ENCODE measurements at places on chromosomes 7 and 10. TPM values are rescaled to one million over a fixed set of nuclear protein-coding genes. Genes with fewer than 3 reads are reported as not detected.
A peak's percentile ranks its signal among the peaks of the same experiment; 100 is the strongest.

The INA gene
- 0.09 TPM for total RNA-seq

DNA sequence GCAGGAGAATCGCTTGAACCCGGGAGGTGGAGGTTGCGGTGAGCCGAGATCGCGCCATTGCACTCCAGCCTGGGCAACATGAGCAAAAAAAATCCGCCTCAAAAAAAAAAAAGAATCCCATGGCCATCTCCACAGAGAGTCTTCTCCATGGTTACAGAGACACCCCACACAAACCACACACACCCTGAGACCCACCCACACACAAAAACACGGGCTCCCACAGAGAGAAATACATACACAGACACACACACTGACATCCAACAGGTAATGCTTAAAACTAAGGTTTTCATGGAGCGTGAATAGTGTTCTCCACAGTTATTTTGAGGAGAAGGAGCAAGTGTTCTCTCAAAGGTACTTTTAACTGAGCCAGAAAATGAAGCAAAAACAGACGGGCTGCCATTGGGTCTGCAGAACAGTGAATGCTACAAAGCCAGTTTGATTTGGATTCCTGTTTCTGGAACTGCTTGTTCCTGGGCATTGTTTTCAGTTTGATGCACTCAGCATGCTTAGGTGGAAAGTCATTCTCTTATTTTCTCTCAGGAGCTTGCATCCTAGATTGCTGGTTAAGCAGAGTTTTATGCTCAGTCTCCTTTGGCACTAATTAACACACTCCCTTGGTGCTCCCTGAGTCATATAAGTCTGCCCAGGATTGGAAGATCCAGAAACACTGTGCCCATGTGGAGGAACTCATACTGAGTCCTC is 15.4 kb downstream of the AHCYL2 start:
- no peak for DNase-seq

GRCh38 chr10:17256051-17256450 is 28.0 kb downstream of the VIM start:
- DNase-seq: no peak

DNA sequence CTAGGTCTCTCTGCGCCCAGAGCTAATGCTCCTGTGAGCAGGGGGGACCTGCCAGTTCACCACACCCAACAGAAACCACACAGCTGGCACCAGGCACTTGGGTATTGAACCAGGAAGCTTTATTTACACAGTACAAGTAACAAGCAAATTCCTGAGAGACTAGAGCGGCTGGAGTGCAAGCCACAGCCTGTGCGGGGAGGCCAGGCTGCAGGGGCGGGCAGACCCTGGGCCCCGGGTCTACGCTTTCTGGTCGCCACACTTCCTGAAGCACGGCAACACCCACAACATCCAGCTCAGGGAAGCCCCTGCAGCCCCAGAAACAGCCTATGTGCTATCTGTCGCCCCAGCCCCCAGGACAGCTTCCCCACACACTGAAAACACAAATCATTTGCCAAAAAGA is 125.0 kb downstream of the FAM53B start:
- DNase-seq: no peak

The RBM20 gene
- 0.06 TPM for total RNA-seq

The GRM3 gene
- not detected for total RNA-seq

- DNase-seq: no peak
These were observed 52.2 kb upstream of the PDGFA start for GRCh38 chr7:571718-572415.

The BEND7 gene
- not detected for total RNA-seq

DNA sequence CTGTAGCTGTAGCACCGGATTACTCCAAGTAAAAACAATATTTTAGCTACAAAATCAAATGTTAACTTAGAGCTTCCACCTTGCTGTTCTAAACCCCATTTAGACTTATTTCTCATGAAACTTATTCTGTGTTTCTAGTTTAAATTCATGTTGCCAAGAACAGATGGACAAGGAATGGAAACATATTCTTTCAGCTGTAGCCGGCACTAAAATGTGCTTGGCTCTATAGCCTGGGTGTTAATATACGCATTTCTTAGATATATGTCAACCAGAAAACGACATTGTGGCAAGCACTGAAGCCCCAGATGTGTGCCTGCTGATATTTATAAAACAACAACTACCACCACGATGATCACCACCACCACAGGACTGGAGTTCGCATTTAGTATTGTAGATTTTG is 190.3 kb upstream of the ETV1 start:
- no peak for DNase-seq

- no peak for DNase-seq
These were observed 5.5 kb upstream of the FAM131B start for GRCh38 chr7:143367972-143368371.

DNA sequence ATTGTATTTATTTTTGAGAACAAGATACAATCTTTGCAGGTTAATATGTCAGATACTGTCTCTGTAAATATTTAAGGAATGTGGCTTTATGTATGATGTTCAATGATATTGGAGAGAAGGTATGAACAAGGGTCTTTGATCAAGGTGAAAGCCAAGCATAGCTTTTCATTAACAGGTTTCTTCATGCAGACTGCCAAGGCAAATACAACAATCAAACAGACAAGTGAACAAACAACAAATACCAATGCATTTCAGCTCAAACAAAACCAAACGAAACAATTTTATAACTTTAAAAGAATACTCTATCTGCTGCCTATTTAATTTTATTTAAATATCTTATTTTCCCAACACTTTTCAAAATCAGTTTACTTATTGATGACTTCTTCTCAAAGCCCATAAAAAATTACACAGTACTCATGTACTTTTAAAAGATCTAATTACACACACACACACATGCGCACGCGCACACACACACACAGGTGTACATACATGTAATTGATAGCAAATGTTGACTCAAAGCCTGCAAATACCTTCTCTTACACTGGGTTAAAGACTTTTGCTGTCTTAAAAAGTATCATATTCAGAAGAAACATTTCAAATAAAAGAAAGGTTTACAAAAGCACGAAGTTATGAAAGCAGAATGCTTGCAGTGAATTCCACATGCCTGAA is 201.1 kb upstream of the CCDC6 start:
- DNase-seq: no peak

The GRID2IP gene
- total RNA-seq: 0.14 TPM

The ANKRD61 gene
- total RNA-seq: 0.47 TPM

DNA sequence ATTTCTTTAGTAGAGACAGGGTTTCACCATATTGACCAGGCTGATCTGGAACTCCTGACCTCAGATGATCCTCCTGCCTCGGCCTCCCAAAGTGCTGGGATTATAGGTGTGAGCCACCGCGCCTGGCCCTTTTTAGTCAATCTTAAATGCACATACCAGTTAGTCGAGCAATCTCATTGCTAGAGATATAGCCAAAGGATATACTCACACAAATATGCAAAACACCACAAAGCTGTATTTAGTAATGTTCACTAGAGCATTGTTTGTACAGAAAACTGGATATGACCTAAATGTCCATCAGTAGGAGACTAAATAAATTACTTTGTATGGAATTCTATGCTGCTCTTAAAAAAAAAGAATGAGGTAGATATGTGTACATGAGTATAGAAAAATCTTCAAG is 24.5 kb upstream of the IL6 start:
- no peak for DNase-seq

GRCh38 chr7:143299840-143300239 is 11.7 kb downstream of the CASP2 start:
- DNase-seq: peak; percentile 70

Data from activated CD8-positive, alpha-beta memory T cell treated with anti-CD3 and anti-CD28 coated beads, Interleukin-2, amount 10 ng/mL, durations not matched to agents 7 days and 5 days (primary cell).